ENCODE measurements at places on chromosomes 13 and 19.

- DNase-seq: no peak
Observed at GRCh38 chr13:98585946-98586345, 9.0 kb upstream of the STK24 start.

- no peak for DNase-seq
Observed at GRCh38 chr13:113898391-113898790, 34.5 kb upstream of the GAS6 start.

- DNase-seq: no peak
Observed at GRCh38 chr19:58091251-58091995, 6.6 kb downstream of the ZSCAN18 start.

DNA sequence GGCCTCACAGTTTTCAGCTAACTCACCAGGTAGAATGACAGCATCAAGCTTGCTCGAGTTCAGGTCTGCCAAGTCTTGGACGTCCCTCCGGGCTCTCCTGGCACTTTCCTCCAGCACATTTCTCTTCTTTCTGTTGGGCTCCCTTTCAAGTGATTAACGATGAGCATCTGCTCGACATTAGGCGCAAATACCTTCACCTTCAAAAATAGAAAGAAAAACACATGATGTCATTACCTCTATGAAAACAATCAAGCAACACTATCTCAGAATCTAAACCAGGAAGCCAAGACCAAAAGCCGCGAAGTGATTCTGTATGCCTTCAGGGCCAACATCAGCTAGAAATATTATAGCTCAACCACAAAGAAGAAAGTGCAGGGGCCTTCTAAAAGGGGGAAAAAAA is 15.4 kb upstream of the CLN5 start:
- no peak for DNase-seq

- DNase-seq: no peak
Observed at GRCh38 chr19:16301999-16302694, 22.5 kb upstream of the KLF2 start.

GRCh38 chr13:108927615-108928014 is 298.2 kb downstream of the MYO16 start:
- no peak for DNase-seq

GRCh38 chr19:41255171-41255570 is 9.0 kb upstream of the HNRNPUL1 start:
- no peak for DNase-seq

- DNase-seq: no peak
Observed at GRCh38 chr19:45040059-45040771, 1.4 kb downstream of the CLASRP start.

DNA sequence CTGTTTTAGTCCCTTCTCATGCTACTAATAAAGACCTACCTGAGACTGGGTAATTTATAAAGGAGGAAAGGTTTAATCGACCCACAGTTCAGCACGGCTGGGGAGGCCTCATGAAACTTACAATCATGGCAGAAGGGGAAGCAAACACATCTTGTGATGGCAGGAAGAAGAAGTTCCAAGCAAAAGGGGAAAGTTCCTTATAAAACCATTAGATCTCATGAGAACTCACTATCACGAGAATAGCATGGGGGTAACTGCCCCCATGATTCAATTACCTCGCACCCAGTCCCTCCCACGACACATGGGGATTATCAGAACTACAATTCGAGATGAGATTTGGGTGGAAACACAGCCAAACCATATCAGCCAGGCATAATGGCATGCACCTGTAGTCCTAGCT is 13.0 kb upstream of the STRN4 start:
- no peak for DNase-seq

DNA sequence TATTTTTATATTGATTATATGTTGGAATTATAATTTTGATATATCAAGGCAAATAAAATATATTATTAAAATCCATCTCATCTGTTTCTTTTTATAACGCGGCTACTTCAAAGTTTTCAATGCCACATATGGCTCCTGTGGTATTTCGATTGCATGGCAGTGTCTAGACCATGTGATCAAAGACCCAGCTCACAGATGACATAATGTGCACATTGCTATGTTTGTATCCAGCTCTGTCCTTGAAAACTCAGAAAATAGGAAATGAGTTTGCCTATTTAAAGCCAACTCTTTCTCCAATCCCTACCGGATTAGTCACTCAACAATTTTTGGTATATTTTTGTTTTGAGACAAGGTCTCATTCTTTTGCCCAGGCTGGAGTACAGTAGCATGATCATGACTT is 26.2 kb downstream of the TMTC4 start:
- DNase-seq: no peak

DNA sequence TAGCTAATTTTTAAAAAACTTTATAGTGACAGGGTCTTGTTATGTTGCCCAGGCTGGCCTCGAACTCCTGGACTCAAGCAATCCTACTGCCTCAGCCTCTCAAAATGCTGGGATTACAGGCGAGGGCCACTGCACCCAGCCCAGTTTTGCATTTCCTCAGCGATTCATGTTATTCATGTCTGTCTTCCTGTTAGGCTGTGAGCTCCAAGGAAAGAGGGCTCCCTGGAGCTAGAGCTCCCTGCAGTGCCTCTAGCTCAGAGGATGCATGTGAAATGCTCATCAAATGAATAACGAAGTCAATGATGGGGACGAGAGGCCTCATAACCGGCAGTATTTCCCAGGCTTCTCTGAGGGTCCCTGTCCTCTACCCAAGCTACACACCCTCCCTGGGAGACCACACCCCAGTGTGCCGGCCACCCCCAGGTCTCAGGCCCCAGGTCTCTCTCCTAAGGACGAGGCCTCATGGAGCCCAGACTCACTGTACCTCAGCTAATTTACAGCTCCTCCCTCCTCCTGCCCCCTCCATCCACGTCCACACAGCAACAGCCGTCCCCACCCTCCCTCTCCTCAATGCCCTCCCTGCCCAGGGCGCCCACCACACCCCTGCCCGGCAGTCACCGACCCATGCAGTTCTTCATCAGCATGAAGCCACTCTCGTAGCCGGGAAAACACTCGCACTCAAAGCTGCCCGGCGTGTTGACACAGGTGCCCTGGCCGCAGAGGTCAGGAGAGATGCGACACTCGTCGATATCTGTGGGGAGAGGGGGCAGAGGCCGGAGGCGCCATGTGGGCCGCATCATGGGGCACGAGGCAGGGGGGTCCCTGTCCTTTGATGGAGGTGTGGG is 28.5 kb downstream of the FBN3 start:
- no peak for DNase-seq

GRCh38 chr19:5403968-5404640 is 51.1 kb upstream of the ZNRF4 start:
- DNase-seq: peak; percentile 19

- DNase-seq: no peak
Observed at GRCh38 chr13:81106348-81106747, 765.4 kb upstream of the SPRY2 start.

GRCh38 chr13:29503041-29503837 is 92.2 kb downstream of the SLC7A1 start:
- no peak for DNase-seq

DNA sequence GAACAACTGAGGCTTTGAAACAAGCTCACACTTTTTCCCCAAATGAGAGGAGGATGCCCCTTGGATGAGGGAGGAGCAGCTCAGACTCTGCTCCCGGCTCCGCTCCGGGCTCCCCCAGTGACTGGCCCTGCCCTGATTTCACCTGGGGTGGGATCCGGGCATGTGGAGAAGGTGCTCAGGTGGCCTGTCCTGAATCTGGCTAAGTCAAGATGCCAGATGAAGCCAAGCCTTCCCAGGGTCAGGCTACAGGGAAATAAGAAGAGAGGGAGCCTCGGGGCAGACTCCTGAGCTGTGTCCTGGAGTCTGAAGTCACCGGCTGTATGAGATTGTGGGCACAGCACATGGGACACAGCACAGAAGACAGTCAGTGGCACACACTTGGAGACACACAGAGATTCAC is 10.3 kb downstream of the CEACAM5 start:
- no peak for DNase-seq

DNA sequence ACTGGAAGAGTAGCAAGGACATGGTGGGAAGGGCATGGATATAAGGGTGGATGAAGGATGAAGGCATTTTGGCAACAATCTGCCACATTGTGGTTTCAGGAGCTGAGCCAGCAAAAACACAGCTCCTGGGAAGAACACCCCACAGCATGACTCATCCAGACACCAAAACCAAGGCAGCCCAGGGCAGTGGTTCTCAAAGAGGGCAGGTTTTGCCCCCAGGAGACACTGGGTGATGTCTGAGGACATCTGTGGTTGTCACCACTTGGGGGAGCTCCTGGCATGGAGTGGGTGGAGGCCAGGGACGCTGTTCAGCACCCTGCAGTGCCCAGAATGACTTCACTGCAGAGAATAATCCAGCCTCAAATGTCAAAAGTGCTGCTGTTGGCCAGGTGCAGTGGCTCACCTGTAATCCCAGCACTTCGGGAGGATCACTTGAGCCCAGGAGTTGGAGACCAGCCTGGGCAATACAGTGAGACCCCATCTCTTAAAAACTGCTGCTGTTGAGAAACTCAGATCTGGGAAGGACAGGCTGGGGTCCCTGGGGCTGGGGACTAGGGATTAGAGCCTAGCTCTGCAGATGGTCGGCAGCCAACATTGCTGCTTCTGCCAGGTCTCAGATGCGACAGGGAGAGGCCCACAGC is 16.1 kb downstream of the ZFR2 start:
- no peak for DNase-seq

- DNase-seq: no peak
Observed at GRCh38 chr13:76438050-76438449, 448.2 kb downstream of the KCTD12 start.

GRCh38 chr19:50323782-50324133 is 5.4 kb downstream of the KCNC3 start:
- DNase-seq: no peak

GRCh38 chr13:112771139-112771876 is 81.5 kb downstream of the ATP11A start:
- DNase-seq: no peak

DNA sequence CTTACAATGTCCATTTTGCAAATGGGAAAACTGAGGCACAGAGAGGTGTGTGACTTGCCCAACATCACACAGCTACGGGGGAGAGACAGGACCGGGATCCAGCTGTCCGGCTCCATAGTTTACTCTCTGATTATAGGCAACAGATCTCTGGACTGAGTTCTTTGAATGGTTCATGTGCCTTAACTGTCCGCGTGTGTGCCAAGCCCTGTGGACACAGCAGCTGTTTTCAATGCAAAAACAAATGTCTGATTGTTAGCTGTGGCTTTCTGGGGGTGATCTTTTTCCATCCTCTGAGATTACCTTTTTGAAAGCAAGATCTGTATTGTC is 94.1 kb downstream of the KL start:
- DNase-seq: no peak

DNA sequence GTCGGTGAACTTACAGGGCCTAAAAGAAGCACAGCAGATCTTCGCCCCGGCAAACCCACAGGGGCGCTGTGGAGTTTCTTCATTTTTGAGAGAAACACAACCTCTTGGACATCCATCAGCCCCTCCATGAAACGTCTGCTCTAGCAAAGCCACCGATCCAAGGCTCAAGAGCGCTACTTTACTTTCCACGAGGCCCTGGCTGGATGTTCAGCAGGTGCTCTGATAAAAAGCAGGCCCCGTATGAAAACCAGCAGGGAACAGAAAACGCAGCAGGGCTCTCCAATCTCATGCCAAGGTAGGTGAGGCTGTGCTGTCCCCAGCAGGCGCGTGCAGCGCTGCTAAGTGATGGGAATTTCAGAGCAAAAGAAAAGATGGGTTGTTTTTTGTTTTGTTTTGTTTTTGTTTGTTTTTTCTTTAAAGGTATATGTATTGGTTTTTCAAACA is 86.7 kb downstream of the IRS2 start:
- no peak for DNase-seq

DNA sequence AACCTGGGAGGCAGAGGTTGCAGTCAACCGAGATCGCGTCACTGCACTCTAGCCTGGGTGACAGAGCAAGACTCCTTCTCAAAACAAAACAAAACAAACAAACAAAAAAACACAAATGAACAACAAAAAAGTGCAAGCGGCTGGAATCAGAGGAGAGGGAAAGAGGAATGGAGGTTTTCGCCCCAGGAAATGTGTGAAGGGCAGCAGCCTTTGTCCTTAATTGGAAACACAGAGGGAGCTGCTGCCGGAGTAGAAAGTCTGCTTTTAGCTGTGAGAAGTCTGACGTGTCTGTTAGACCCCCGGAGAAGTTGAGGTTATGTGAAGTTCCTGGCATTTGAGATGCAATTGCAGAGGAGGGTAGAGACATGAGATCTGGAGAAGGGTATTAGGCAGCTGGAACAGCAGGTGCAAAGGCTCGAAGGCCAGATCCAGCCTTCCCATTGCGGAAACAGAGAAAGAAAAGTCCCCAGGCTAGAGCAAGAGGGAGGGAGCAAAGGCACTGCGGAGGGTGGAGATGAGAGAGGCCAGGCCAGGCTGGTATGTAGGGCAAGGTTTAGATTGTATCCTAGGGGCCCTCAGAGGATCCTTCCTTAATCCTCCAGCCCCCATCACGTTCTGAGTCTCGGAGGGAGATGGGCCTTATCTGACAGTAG is 473 bp downstream of the TMIGD2 start:
- no peak for DNase-seq

DNA sequence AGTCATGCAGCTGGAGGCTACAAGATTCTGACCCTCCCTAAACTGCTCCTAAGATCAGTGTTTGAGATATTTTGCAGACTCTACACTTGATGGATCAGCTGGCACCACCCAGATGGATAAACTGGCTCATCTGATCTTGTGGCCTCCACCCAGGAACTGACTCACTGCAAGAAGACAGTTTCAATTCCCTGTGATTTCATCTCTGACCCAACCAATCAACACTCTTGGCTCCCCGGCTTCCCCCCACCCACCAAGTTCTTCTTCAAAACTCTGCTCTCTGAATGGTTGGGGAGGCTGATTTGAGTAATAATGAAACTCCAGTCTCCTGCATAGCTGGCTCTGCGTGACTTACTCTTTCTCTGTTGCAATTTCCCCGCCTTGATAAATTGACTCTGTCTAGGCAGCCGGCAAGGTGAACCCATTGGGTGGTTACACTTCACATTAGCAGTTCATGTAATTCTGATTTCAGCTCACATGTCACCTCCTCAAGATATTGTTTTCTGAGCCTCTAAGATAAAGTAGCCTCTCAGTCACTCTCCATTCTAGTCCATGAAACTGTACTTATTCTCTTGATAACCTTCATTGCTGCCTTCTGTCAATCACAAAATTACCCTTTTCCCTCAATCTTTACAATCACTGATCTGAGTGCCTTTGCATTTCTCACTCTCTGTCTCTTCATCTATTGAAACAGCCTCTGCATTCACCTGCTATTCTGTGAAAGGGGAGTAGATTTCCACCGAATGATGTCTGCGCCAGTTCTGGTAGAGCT is 9.9 kb upstream of the FPR3 start:
- no peak for DNase-seq

- DNase-seq: no peak
Observed at GRCh38 chr19:6730153-6730804, 7.1 kb downstream of the GPR108 start.

DNA sequence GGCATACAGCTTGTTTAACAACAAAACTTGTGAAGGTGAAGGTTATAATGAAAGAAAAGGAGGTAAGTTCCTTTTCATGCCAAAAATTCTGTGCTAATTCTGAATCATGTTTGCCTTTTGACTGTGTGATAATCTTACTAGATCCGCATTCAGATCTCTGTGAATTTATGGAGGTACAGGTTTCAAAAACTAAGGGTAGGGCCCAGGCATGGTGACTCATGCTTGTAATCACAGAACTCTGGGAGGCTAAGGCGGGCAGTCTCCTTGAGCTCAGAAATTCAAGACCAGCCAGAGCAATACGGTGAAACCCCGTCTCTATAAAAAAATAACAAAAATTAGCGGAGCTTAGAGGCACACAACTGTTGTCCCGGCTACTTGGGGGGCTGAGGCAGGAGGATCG is 45.9 kb downstream of the PCDH9 start:
- DNase-seq: no peak
